ENCODE measurements at places on chromosomes 4 and X. TPM values are rescaled to one million over a fixed set of nuclear protein-coding genes. Genes with fewer than 3 reads are reported as not detected.

The ACOT9 gene
- polyA plus RNA-seq = 28.7 TPM

The MAGEA8 gene
- polyA plus RNA-seq = not detected

The CSAG2 gene
- polyA plus RNA-seq = not detected

The EMCN gene
- polyA plus RNA-seq = 2.1 TPM

The ASB5 gene
- 1.8 TPM for polyA plus RNA-seq

The DUX4 gene
- not detected for polyA plus RNA-seq

The SOX3 gene
- polyA plus RNA-seq = not detected

The FBXL5 gene
- polyA plus RNA-seq = 37.0 TPM

The SULT1B1 gene
- 68.5 TPM for polyA plus RNA-seq

The GAGE12J gene
- polyA plus RNA-seq = not detected

The PRSS12 gene
- polyA plus RNA-seq = 6.2 TPM

The TEC gene
- polyA plus RNA-seq = 2.0 TPM

The PCDH7 gene
- 0.60 TPM for polyA plus RNA-seq

The ZCCHC18 gene
- 2.7 TPM for polyA plus RNA-seq

The MAGED4 gene
- 4.3 TPM for polyA plus RNA-seq

The CLCN5 gene
- polyA plus RNA-seq = 1.8 TPM

The HTRA3 gene
- 1.2 TPM for polyA plus RNA-seq

The PLK4 gene
- polyA plus RNA-seq = 5.5 TPM

The ANXA3 gene
- 48.0 TPM for polyA plus RNA-seq

The TMEM156 gene
- not detected for polyA plus RNA-seq

The CITED1 gene
- not detected for polyA plus RNA-seq

The SLITRK2 gene
- polyA plus RNA-seq = 0.04 TPM

The PCDH10 gene
- polyA plus RNA-seq = not detected

The PTCHD1 gene
- polyA plus RNA-seq = 0.28 TPM

The ZCCHC12 gene
- polyA plus RNA-seq = 1.4 TPM

The SOWAHD gene
- polyA plus RNA-seq = 3.0 TPM

The VSIG4 gene
- 36.6 TPM for polyA plus RNA-seq

The RAB41 gene
- not detected for polyA plus RNA-seq

The FMR1NB gene
- not detected for polyA plus RNA-seq

The NSUN7 gene
- polyA plus RNA-seq = 3.9 TPM

The PDE5A gene
- 5.5 TPM for polyA plus RNA-seq

The FGFRL1 gene
- 1.2 TPM for polyA plus RNA-seq

The CYTL1 gene
- polyA plus RNA-seq = not detected

The RAB39B gene
- 2.0 TPM for polyA plus RNA-seq

The CYSLTR1 gene
- polyA plus RNA-seq = 0.60 TPM

The SHROOM2 gene
- polyA plus RNA-seq = 1.8 TPM

The ZFP92 gene
- polyA plus RNA-seq = 0.35 TPM

The TAF7L gene
- not detected for polyA plus RNA-seq

The PFKFB1 gene
- not detected for polyA plus RNA-seq

The CPE gene
- 22.7 TPM for polyA plus RNA-seq

The MAGEB17 gene
- polyA plus RNA-seq = not detected

The ZAR1 gene
- not detected for polyA plus RNA-seq

The NUP62CL gene
- 2.3 TPM for polyA plus RNA-seq

The FAM184B gene
- polyA plus RNA-seq = 0.23 TPM

The DOK7 gene
- polyA plus RNA-seq = not detected

The CAPN6 gene
- 2.1 TPM for polyA plus RNA-seq

The WNK3 gene
- polyA plus RNA-seq = not detected

The VCX3B gene
- not detected for polyA plus RNA-seq

The GRPR gene
- not detected for polyA plus RNA-seq

The PNMA5 gene
- polyA plus RNA-seq = not detected

The EDA gene
- 0.82 TPM for polyA plus RNA-seq

The CLDN34 gene
- 0.16 TPM for polyA plus RNA-seq

The ADGRG2 gene
- polyA plus RNA-seq = under 0.01 TPM

Data from sigmoid colon (tissue), 7 donors.